Spinal cord (tissue), 10 donors: ENCODE measurements at places on chromosomes 5 and 9. TPM values are rescaled to one million over a fixed set of nuclear protein-coding genes. Genes with fewer than 3 reads are reported as not detected.
A peak's percentile ranks its signal among the peaks of the same experiment; 100 is the strongest.

DNA sequence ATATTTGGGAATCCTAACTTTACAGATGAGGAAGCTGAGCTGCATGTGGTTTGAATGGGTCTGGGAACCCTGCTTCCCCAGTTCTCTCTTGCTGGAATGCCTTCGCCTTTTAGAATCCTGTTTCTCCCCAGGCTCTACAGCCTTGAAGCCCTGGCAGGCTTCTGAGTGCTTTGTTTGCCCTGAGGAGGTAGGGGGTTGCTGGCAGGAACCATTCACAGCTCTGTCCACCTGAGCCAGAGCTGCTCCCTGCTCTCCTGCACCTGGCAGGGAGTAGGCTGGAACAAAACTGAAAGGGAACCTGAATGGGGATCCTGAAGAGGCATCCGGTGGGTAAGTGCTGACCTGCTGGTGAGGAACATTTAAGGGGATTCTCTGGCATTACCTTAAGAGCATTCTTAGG lies 33.0 kb downstream of the KIF4B start:
- DNase-seq: no peak

SLCO6A1 gene
- not detected for total RNA-seq

DNA sequence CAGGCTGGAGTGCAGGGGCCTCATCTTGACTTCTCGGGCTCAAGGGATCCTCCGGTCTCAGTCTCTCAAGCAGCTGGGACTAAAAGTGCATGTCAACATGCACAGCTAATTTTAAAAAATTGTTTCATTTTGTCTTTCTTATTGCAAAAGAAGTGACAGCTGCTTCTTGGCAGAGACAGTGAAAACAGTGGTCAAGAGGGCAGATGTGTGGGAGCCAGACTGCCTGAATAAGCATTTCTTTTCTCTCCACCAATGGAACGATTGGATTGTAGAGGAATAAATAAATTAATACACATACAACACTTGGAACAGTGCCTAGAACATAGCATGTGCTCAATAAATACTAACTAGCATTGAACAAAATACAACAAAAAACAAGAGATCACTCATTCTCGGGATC lies 27.4 kb upstream of the KIF4B start:
- no peak for DNase-seq

GRCh38 chr5:16864631-16865131 lies 71.4 kb downstream of the MYO10 start:
- peak; percentile 53 for DNase-seq

DNA sequence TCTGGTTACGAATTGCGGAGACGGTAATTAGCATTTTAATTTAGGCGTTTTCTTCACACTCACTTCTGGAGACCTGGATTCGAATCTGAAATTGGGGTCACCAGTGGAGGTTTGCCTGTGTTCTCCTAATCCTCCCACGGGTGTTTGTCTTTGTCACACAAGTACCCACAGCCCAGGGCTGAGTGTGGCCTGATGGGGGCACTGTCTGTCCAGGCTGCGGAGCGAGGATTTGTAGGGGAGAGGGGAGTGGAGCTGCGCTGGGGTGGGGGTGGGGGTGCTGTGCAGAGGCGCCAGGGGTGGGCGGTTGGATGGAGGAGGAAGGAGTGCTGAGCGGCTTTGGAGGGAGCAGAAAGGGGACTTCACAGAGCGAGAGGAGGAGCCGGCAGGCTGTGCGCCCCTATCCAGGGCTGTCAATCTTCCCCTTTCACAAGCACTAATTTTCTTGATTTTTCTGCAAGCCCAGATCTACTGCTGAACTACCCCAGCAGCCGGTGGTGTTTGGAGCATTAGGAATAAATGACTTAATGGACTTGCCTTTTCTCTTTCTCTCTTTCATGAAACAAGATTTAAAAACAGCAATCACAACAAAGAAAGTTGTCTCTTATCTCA lies 53.1 kb downstream of the TSPAN17 start:
- peak; percentile 88 for DNase-seq

DNA sequence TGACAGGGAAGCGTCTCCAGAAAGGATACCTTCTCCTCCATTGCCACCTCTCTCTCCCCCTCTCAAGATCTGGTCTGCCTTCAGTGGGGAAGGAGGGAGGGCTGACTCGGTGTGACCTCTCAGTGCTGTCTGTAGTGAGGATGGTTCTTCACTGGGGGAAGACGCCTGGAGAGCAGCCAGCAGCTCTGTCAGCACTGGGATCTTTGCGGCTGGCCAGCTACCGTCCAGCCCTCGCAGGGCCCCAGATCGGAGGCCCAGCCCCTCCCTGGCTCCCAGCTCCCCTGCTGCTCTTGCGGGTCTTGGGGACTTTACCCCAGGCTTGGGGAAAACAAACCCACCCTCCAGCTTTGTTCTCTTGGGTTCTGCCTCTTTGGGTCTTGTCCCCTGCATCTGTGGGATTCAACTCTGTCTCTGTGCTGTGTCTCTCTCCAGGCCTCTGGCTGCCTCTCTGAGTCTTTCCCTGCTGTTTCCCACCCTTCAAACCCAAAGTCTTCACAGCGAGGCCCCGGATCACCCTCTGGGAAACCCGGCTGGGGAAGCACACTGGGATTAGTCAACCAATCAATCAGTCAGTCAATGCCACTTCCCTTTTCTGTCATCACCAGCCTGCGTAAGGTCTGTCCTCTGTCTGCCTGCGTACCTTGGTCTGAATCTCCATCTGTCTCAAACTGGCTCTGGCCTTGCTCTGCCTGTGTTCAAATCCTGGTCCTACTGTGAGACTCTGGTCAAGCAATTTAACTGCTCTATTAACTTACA lies 23.0 kb downstream of the FGF18 start:
- DNase-seq: no peak

DNA sequence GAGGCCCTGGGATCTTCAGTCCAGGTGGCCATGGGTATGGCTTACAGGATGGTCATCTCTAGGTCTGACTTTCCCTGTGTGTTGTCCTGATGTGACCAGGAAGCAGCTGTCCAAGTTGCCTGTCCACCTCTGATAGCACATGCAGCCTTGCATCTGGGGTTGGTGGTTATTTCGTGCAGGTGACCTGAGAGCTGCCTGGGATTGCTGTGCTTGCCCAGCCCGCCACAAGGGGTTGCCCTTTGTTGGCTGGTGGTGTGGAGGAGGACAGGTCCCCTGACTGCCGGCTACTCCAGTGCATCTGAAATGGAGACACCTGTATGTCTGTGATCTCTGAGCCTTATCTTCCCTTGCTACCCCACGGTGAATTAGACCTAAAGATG lies 212.6 kb downstream of the ARHGAP26 start:
- no peak for DNase-seq

- DNase-seq: no peak
Measured at GRCh38 chr5:133618141-133618540, 5.8 kb upstream of the FSTL4 start.

GRCh38 chr9:83266666-83267496 lies 203.9 kb upstream of the RASEF start:
- no peak for DNase-seq

DNA sequence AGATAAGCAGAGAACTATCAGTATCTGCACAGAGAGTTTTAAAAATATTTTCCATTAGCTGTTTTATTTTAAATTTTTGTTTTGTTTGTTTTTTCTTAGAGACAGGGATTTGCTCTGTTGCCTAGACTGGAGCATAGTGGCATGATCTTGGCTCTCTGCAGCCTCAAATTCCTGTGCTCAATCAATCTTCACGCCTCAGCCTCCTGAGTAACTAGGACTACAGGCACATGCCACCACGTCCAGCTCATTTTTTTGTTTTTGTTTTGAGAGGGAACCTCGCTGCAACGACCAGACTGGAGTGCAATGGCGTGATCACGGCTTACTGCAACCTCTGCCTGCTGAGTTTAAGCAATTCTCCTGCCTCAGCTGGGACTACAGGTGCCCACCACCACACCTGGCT lies 138.2 kb upstream of the LPAR1 start:
- no peak for DNase-seq

CBY3 gene
- not detected for total RNA-seq

C9orf50 gene
- 0.44 TPM for total RNA-seq

- no peak for DNase-seq
Measured at GRCh38 chr9:114450833-114451706, 54.2 kb downstream of the WHRN start.

PKD2L2 gene
- total RNA-seq: not detected

NADK2 gene
- 69.0 TPM for total RNA-seq

GRCh38 chr9:118686959-118687358 lies 682.3 kb downstream of the BRINP1 start:
- peak; percentile 39 for DNase-seq

DNA sequence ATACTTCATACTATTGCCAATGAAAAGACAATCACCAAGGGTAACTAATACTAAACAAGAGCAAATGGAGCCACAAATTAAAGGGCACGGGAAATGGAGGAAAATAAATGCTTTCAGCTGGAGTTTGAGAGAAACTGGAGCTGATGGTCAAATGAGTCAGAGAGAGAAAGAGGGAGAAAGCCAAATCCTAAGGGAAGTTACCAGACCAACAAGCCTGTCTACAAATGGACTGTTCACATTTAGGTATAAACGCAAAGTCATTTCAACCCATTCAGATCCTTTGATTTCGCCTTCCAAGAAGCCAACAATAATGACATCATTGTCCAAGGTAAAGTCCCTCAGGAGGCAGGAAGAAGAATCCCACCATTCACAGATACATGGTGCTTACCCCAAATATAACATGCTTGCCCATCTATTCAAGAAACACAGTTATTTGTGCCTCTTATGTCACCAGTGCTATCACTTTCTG lies 351.8 kb downstream of the RAB3C start:
- DNase-seq: no peak

MARCOL gene
- total RNA-seq: not detected

- no peak for DNase-seq
Measured at GRCh38 chr9:98251551-98251950, 3.9 kb downstream of the TBC1D2 start.

- DNase-seq: no peak
Measured at GRCh38 chr9:86997156-86997555, 49.9 kb upstream of the GAS1 start.

DNA sequence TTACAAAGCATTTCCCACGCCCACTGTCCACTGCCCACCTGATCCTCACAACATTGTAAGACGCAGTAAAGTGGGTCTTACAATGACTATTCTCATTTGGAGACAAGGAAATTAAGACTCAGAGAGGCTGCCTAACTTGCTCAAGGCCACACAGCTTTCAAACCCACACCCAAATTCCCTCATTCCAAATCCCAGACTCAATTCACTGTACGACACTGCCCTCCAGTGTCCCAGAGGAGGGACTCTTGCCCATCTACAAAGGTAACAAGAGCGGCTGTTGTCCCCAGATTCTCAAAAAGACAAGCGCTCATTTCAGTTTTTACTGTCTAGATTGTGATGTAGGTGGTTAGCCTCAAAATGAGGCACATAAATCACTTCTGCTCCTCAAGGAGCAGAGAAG lies 184.6 kb downstream of the ACTL7B start:
- no peak for DNase-seq

- no peak for DNase-seq
Measured at GRCh38 chr5:997711-998110, 10.9 kb upstream of the NKD2 start.

DNA sequence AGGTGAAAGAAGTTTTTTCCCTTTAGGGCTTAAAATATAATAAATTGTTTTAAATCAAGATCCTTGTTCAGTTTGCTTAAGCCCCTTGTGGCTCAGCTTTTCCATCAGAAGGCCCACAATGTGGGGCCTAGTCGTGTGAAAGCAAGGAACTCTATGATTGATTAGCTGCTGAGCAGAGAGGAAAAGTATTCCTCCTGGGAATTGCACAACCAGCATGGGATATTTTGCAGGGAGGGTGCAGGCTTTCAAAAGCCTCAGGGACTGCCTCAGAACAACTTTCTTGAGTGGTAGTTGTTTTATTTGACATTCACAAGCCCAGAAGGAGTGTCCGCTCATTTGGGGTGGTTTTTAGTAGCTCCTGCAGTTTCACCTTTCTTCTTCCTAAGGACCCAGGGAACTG lies 19.8 kb downstream of the TTC23L start:
- DNase-seq: no peak

- DNase-seq: no peak
Measured at GRCh38 chr9:93064392-93065134, 6.1 kb downstream of the SUSD3 start.

CD74 gene
- total RNA-seq: 96.3 TPM

DNA sequence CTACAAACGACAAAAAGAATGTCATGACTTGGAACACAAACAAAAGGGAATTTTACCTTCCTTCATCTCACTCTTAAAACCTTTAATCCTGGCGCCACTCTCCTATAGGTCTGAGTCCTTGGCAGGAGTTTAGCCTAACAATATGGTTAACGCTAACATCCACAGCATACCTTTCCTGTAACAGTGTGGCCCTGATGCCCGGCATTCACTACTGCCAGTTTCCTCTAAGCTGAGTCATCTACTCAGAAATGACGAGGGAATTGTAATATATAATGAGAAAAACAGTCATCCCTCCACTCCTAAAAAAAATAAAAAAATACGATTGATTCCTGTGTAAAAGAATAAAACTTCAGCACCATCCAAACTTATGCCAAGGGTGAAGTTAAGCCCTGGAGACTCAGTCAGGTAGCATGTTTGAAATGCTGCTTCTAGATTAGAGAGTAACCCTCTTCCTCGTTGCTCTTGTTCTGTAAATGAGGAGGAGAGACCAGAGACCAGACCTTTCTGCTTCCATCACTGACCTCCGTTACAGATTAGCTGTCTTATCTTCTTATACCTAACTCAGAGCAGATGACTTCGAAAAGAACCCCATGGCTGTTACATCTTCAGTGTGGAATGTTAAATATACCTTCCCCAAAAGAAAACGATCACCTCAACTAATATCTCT lies 37.4 kb downstream of the CCDC125 start:
- DNase-seq: no peak

GRCh38 chr9:38687389-38687842 lies 32.5 kb downstream of the FAM240B start:
- DNase-seq: no peak

DNA sequence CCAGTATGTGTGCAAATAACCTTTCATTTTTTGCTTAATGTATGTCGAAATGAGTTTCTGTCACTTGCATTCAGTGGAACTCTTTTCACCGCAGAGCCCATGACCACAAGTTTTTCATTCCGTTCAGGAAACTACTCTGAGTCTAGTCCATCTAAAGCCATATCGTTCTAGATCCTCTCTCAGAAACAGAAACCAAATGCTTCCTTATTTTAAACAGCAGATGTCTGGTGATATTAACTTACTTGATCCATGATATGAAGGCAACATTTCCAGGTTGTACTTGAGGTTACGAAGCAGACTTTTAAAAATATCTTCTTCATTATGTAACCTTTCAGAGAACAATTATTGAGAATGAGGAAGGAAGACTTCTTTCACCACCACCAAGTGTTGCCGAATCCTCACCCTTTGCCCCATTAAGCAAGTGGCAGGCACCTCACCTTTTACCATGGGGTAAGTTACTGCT lies 72.4 kb upstream of the GNAQ start:
- DNase-seq: no peak

- no peak for DNase-seq
Measured at GRCh38 chr5:94627191-94627590, 8.7 kb downstream of the SLF1 start.

EXOC3 gene
- 44.2 TPM for total RNA-seq
